NCI-H187 (cell line): ENCODE measurements at places on chromosomes 13 and 19.

DNA sequence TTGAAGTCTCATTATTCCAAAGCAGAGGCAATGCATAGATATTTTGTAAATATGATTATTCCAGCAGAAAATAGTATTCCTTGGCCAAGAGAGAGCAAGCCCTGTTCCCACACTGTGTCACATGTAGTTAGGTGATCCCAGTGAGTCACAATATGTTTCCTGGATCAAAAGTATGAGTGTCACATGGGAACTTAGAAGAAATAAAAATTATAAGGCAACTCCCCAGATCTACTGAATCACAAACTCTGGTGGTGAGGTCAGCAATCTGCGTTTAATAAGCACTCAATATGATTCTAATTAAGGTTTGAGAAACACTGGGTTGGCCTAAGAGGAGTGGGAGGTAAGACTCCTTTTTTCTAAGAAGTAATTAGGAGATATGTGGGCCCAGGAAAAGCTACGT, 1504.5 kb upstream of the PCDH20 start:
- DNase-seq = no peak

DNA sequence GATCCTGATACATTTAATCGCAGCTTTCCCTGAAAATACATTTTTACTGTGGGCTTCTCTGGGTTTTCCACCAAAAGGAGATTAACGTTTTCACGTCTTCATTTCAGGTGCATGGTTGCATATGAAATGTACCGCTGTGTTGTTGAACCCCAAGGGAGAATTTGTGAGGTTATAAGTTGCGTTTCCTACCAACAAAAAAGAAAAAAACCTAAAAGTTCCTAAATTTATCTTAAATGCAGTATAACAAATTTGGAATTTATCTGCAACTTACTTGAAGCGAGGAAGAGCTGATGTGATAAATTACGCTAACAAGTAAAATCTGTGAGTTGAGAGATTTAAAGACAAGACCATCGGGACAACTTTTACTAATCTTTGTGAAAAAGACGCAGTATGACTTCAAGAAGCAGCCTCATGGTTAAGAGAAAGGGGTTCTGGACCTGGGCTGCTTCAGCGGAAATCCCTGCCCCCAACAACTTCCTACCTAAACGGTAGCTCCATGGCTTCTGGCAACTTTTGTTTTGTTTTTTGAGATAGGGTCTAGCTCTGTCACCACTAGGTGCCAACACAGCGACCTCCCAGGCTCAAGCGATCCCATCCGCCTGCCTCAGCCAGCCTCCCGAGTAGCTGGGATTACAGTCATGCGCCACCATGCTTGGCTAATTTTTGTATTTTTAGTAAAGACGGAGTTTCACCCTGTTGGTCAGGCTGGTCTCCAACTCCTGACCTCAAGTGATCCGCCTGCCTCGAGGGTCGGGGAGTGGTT, 958 bp upstream of the OBI1 start:
- DNase-seq = no peak

GRCh38 chr19:8075158-8076074, 22.9 kb downstream of the CCL25 start:
- DNase-seq = no peak

- DNase-seq = no peak
Observed at GRCh38 chr13:63396746-63397145, 1981.1 kb upstream of the PCDH20 start.

DNA sequence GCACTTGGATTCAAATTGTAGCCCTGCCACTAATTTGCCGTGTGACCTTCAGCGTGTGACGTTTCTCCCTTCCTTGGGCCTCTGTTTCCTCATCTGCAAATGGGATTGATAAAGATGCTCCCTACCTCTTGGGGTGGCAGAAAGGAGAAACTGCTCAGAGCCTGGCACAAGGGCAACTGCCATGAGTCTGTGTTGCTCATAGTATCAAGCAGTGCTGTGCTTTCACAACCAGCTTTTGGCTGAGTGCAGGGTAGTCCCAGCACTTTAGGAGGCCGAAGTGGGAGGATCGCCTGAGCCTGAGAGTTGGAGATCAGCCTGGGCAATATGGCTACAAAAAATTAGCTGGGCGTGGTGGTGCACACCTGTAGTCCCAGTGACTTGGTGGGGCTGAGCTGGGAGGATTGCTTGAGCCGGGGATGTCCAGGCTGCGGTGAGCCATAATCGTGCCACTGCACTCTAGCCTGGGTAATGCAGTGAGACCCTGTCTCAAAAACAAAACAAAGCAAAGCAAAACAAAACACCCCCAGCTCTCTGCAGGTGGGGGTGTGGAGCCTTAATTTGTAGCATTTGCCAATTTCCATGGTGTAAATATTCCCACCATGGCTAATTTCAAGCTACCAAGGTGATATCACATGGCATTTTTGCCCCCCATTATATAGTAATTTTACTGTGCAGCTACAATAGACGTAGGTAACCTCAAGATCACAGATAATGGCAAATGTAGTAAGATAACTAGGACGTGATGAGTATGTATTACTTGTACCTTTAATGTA, 1.6 kb upstream of the MARK4 start:
- DNase-seq = no peak

DNA sequence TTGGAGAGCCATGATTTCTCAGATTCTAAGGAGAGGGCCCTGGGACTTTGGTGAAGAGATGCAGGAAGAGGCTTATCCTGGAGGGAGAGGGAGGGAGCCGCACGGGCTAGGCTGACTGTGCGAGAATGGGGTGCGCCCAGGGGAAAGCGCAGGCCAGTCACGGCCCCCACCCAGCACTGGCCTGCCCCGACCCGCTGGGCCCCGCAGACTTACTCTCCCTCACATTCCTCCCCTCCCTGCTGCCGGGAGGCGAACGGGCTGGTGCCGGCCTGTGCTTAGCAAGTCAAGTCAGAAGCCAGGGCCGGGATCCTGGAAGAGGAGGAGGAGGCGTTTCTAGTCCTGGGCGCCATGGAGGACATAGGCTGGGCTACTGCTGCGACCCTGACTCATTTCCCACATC, 120.0 kb downstream of the CRYL1 start:
- DNase-seq = no peak

GRCh38 chr19:37304884-37305255, 66.0 kb upstream of the ZNF527 start:
- no peak for DNase-seq

DNA sequence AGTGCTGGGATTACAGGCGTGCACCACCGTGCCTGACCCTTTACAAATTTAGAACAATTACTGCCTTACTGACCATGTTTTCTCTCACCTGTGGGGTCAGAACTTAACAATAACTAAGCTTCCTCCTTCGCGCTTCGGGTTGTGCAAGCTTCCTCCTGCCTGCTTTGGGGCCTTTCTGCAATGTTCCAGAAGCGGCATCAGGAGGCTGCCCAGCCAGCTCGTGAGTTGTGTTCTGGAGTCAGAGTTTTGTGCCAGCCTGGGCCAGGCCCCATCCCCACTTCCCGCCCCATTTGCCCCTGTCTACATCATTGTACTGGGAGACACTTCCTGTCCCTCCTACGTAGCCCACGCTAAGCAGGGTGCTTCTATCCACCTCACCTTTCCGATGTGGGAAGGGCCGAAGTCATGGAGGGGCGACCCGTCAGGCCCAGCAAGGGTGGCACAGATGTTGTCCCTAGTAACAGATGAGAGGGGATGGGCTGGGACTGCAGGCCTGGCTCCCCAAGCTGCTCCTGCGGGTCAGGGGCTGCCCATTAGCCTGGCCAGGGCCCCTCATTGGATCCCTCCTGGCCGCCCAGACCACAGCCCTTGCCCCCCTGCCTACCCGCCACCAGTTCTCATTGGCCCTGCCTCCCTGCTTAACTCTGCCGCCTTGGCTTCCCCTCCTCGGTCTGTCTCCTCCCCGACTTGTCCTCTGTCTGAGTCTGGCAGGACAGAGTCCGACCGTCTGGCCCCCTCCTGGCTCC, 13.4 kb downstream of the UHRF1 start:
- no peak for DNase-seq

DNA sequence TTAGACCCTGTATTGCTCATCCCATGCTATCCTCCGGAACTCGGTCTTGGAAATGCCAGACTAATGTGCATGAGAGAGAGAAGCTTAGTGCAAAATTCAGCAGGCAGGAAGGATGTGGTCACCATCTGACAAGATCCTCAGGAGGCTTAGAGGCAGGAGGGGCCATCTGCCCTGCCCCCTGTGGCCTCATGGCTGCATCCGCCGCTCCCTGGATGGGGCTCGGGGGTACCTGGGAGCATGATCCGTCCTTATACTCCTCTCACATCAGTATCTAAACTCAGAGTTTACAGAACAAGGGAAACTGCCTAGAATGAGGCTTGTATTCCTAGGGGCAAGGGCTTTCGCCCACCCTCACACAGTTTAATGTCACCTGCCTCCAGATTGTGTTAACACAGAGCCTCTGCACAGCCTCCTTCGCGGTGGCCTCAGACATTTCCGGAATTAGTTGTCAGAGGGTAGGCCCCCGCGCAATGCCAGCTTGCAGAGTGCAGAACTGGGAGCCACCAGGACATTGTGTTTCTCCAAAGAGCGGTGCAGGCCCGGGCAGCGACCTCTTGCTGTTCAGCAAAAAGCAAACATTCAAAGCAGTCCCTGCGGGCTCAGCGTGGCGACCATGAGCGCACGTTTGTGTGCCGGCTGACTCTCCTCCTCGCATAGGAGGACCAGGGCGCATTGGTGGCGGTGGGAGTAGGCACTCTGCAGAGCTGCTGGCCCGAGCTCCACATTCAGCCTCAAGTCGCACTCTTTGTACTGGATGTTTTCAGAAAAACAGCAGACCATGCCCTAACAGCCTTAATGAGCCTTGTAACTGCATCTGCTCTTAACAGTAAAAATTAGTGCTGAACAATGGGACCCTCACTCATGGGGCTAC, 39.1 kb downstream of the GPR12 start:
- peak; percentile 2 for DNase-seq

DNA sequence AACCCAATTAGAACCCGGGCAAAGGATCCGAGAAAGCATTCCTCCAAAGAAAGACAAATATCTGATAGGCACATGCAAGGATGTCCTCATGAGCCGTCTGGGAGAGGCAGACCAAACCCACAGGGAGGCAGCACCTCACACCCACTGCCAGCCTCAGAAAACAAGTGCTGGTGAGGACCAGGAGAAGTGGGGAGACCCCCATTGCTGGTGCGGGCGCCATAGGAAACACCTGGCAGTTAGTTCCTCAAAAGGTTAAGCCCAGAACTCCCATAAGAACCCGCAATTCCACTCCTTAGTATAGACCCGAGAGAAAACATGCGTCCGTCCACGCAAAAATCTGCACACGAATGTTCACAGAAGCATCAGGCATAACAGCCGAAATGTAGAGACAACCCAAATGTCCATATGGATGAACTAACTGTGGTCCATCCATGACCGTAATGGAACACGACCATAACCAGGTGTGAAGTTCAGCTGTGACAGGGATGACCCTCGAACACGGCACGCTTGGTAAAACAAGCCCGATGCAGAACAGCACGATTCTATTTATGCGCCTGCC, 7.9 kb downstream of the ZNF787 start:
- DNase-seq = no peak

DNA sequence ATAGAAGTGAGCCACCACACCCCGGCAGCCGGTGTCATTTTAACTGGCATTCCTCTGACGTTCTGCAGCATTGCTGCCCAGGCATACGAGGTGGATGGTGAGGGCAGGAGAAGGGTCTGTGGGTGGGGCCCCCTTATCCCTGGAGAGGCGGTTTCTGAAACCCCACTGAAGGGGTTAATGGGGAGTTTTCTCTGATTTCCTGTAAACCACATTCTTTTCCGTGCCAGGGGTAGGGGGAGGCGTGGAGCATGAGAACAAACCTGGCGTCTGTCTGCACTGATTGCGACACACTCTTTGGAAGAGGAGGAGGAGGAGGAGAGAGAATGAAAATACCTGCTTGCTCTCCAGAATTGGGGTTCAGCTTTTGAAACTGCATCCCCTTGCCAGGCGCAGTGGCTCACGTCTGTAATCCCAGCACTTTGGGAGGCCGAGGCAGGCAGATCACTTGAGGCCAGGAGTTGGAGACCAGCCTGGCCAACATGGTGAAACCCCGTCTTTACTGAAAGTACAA, 2.7 kb upstream of the C3 start:
- no peak for DNase-seq

DNA sequence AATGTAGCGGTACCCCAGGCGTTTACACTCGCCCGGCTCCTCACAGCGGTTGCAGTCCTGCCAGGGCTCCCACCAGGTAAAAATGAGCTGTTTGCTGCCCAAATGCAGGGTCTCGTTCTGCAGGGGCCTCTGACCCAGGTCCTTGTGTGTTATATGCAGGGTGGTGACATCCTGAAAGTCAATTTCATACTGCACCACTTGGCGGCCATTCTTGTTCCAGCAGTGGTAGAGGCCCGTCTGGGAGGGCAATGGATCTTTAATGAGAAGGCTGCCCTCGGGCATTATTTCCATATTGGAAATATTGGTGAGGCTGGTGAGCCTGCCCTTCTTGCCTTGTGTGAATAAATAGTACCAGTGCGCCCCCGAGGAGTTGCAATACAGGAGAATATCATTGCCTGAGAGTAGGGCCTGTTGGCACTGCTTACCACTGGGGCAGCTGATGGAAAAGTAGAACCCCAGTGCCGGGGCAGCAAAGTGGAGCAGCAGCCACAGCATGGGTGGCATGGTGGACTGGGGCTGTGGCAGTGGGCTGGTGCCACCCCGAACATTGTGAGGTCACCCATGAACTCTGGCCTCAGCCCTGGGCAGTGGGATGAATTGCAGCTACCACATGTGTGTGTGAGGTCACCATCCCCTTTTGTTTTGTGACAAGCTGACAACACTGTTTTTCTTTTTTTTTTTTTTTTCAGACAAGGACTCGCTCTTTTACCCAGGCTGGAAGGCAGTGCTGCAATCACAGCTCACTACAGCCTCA, at the start of gene FAM187B:
FAM187B (minus strand) TSS at position 563 of the 754 bp plus-strand sequence; CDS start at position 504, 59 bp downstream.
- no peak for DNase-seq

GRCh38 chr13:29125191-29125933, 305.2 kb downstream of the MTUS2 start:
- DNase-seq = no peak

- DNase-seq = no peak
Observed at GRCh38 chr13:104206450-104207044, 1140.3 kb upstream of the SLC10A2 start.

GRCh38 chr19:29884466-29884865, 57.6 kb upstream of the URI1 start:
- DNase-seq = no peak

DNA sequence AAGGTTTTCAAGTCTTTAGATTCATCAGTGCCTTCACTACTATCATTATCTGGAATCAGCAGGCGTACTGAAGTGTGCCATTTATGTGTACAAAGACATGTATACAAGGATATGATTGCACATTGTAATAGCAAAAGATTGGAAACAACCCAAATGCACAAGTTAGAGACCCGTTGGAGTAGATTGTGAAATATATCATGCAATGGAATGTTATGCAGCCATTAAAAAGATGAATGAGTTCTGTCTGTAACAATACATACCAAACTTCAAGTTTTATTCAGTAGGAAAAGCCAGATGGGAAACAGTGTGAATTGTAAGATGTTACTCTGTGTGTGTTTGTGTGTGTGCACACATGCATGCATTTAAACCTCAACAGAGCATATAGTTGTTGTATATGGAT, 97.9 kb downstream of the DGKH start:
- DNase-seq = no peak

GRCh38 chr19:56115490-56115889, 5.6 kb downstream of the ZNF787 start:
- no peak for DNase-seq
